ENCODE measurements at places on chromosomes 6 and 20. TPM values are rescaled to one million over a fixed set of nuclear protein-coding genes. Genes with fewer than 3 reads are reported as not detected.

The SLPI gene
- not detected for total RNA-seq

DNA sequence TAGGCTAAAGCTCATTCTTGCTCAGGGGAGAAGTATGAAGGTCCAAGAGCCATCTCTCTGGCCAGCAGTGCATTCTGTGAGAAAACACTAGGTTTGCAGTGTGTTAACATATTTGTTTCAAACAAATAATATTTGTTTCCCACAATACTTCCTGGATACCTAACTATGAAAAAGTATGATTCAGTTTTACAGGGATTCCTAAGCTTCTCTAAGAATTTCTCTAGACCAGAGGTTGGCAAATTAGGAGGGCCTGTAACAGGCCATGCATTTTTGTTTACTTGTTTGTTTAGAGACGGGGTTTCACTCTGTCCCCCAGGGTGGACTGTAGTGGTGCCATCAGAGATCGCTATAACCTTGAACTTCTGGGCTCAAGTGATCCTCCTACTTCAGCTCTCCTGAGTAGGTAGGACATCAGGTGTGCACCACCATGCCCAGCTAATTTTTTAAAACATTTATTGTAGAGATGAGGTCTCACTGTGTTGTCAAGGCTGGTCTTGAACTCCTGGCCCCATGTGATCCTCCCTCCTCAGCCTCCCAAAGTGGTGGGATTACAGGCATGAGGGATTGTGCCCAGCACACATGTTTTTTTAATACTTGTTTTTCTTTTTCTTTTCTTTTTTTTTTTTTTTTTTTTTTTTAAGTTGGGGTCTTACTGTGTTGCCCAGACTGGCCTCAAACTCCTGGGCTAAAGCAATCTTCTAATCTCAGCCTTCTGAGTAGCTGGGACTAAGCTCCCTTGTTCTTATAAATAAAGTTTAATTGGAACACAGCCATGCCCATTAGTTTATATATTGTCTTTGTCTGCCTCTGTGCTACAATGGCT is 71.7 kb downstream of the ADGRG6 start:
- no peak overlapping the region for H3K27ac ChIP-seq
- H3K27me3 ChIP-seq: no peaks in the 10 kb centered on the region

DNA sequence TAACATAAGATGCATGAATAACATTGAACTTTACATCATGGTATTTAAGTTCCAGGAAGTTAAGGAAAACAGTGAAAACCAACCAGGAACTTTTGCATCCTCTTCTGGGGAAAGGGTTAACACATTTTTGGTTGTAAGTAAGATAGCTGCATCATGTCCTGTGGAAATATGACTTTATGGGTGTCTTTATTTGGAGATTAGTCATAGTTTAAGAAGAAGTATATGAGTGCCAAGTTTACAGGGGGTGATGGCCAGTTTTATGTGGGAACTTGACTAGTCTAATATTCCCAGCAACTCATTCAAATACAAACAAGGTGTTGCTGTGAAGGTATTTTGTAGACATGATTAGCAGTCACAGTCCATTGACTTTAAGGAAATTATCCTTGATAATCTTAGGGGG is 78.0 kb downstream of the PDE10A start:
- H3K4me3 ChIP-seq: no peak overlapping the region
- DNase-seq: no peak

The NRSN2 gene
- total RNA-seq: 8.6 TPM
